NCI-H187 treated with DMSO at 0.1 percent for 48 hours (cell line): ENCODE measurements at places on chromosomes 1 and 21.

DNA sequence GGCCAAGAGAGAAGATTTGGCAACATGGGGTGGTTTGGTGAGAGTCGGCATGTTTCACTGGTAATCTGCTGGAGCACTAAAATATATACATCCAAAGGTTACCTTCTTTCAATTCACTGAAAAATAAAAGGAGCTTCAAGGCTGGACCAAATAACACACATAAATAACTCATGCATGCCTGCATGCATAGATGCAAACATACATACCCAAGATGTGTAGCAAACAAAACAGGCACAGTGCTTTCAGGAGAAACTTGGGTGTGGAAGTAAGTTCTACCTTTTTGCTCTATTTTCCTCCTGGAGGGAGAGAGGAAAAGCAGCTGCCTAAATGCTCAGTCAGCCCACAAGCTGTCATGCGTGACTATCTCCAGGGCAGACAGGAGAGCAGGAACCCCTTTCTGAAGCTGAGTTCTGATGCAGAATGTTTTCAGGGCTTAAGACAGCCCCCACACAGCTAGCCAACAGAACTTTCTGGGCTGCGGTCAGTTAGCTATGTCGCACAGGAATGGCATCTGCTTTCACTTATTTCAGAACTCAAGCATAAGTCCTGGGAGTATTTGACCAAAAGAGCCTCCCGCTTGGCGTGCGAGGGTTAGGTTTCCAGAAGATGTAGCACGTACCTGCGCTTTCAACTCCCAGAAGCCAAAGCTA, 166.2 kb downstream of the TOMM20 start:
- no peak for DNase-seq

GRCh38 chr1:226708342-226708780, 30.7 kb downstream of the ITPKB start:
- DNase-seq: no peak

DNA sequence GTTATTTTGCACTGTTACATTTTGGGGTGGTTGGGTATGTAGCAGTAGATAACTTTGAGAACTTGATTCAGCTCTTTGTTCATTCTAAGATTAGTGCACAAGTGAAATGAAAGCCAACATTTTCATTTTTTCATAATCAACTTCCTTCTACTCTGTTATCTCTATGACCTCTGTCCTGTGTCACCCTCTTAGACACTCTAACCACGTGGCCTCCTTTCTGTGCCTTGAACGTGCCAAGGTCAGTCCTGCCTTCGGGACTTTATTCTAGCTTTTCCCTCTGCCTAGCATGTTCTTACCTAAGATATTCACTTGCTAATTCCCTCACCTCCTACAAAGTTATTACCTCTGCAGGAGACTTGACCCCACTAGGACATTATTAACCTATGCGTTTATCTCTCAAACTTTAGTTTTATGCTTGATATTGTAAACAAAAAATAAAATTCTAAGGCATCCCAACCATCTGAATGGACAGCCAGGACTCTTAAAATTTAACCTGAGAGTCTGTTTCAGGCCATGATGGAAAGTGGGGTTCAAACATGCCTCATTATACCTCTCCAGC, 19.2 kb upstream of the EDEM3 start:
- no peak for DNase-seq

GRCh38 chr1:180863158-180863775, 49.4 kb upstream of the KIAA1614 start:
- no peak for DNase-seq

DNA sequence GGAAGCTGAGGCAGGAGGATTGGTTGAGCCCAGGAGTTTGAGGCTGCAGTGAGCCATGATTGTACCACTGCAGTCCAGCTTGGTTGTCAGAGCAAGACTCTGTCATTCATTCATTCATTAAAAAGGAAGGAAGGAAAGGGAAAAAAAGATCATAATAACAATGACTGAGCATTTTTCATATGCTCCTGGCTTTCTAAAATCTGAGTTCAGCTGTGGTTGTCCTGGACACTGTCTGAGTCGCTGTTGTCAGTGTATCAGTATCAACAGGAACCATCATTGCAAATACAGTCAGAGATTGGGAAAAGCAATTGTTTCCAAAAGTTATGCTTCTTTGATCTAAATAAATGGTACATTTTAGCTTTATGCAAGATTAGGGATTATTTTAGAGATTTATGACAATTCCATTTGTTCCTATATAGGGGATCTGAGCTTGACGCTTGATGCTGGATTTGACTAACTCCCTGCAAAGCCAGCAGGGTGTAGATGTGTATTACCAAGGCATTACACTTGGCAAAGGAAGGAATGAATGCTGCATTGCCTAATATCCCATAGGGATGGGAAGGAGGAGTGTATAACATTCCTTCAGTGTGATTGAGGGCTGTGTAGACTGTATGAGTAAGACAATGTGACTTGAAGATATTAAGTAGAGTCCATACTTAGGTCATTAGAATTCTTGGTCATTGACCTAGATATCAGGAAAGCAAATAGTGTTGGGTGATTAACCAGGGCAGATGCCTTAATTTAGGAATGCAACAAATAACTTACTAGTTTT, 100.2 kb downstream of the DISP1 start:
- DNase-seq: no peak

GRCh38 chr1:77279929-77280328, 1.9 kb upstream of the AK5 start:
- no peak for DNase-seq

GRCh38 chr21:45982092-45982757, 655 bp downstream of the COL6A1 start:
- no peak for DNase-seq

GRCh38 chr1:221274373-221274772, 395.1 kb downstream of the HLX start:
- DNase-seq: no peak

DNA sequence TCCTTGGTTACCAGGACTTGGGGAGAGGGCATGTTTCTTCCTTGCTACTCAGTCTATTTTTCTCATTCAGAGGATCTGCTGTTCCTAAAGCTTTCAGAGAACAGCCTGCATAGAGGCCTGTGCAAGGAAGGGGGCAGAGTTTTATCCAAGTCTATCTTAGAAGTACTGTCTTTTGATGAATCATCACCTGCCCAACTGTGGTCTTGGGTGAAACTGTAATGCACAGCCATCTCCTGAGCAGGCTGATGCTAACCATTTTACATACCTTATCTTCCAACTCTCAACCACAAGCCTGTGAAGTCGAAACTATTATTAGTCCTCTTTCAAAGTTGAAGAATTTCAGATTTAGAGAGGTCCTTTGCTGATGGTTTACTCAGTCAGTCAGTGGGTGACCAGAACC, 368.0 kb downstream of the HHAT start:
- no peak for DNase-seq

DNA sequence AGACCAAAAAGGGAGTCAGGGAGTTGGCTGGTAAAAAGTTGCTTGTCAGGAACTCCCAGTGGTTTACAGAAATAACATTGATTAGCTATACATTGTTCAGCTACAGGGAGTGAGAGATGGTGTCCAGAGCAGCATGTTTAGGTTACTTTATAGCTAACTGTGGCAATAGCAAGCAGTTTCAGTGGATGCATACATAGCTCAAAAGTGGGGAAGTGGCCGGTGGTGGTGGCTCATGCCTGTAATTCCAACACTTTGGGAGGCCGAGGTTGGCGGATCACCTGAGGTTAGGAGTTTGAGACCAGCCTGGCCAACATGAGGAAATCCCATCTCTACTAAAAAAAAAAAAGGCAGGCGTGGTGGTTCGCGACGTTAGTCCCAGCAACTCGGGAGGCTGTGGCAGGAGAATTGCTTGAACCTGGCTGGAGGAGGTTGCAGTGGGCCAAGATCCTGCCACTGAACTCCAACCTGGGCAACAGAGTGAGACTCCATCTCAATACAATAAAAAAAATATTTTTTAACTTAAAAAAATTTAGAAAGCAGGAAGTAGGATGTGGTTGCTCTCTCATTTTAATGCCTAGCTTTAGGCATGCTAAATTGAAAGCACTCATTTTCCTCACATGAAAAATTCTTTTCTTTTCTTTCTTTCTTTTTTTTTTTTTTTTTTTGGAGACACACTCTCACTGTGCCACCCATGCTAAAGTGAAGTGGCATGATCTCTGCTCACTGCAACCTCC, 109.7 kb downstream of the PPIAL4G start:
- DNase-seq: no peak

GRCh38 chr1:230854423-230854822, 13.9 kb downstream of the C1orf198 start:
- no peak for DNase-seq

DNA sequence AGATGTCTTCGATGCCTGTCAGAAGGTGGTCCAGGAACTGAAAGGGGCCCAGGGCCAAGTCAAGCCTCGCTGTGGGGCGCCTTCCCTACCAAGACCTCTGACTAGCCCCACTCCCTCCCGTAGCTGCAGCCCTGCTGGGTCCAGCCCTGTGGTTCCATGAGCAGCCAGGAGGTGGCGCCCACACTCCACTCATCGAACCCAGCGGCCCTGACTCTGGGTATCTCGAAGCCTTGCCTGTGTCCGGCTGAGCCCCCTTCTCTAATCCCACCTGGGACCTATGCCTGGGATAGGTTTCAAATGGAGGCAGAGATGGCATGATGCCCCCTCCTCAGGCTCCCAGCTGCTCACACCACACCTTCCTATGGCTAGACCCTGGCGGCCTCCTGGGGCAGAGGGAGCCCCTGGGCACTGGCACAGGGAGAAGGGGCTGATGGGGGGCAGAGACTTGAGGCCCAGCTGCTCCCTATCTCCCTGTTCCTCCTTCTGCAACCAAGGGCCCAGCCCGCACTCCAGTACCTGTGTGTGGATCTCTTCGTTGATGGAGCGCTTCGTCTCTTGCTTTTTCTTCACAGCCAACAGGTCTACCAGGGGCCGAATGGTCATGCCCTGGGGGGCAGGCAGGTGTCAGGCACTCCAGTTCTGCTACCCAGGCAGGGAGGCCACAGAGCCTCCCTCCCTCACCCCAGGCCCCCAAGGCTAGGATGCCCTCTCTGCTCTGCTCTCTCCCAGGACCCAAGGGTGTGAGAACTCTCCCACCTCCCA, 52.0 kb downstream of the SLC9A1 start:
- DNase-seq: no peak
